ENCODE measurements at places on chromosomes 11 and 22.

- DNase-seq: no peak
These were observed 9.8 kb upstream of the EIF3F start for GRCh38 chr11:7977232-7977917.

DNA sequence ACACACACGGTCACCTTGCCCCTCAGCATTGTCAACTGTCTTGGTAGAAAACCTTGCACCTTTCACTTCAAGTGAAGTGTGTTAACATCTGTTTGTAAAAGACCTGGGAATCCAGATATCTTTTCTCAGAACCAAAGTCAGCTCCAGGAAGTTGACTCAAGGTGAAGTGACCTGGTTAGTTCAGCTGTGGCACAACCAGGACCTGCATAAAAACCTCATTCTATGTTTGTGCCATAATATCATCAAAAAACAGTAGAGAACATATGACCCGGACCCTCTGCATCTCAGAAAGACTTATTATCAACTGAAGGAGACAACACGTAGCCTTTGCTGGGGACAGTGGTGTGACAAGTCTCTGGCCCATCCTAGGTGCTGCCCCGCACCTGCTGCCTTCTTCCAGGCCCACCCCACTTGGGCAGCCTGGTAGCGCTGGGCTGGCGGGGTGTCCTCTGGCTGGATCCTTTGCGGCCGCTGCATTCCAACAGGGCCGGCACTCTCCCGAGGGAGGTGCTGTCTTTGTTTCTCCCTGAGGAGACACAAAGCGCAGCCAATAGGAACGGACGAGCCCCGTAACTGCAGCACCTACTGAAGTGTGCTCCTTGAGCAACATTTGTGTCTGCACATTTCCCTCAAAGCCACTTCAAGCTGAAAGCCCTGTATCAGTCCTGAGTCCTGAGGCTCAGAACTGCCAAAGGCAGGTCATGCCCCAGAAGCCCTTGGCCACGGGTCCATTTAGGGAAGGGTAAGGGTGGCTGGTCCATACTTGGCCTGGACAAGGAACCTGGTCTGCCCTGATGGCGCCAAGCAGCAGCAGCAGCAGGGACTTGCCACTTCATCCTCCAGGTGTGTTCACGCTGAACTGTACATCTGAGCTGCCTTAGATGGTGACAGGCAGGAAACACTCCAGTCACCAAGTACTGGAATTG, 25.2 kb downstream of the LRRC74B start:
- no peak for DNase-seq

- no peak for DNase-seq
These were observed 697.2 kb downstream of the ETS1 start for GRCh38 chr11:127890030-127890615.

DNA sequence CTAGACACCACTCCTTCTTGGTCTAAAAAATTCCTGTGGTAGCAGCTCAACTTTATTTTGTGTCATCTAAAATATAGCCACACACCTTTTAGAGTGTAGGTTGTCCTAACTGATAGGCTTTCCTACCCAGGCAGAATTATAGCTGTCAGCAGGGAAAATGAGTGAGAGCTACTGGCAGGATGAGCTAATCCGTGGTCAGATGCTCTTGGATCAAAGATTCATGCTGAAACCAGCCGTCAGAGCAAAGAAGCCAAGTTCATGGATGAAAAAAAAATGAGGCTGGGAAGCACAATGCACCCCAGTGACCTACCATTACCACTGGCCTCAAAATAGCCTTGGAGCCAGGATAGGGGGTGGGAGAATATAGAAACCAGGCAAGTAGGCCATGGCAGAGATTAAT, 113.1 kb upstream of the BLID start:
- DNase-seq: no peak

- DNase-seq: no peak
These were observed 23.0 kb downstream of the OR8B12 start for GRCh38 chr11:124520550-124520854.
